ENCODE measurements at places on chromosomes 13 and 19. TPM values are rescaled to one million over a fixed set of nuclear protein-coding genes. Genes with fewer than 3 reads are reported as not detected.
A peak's percentile ranks its signal among the peaks of the same experiment; 100 is the strongest.

DNA sequence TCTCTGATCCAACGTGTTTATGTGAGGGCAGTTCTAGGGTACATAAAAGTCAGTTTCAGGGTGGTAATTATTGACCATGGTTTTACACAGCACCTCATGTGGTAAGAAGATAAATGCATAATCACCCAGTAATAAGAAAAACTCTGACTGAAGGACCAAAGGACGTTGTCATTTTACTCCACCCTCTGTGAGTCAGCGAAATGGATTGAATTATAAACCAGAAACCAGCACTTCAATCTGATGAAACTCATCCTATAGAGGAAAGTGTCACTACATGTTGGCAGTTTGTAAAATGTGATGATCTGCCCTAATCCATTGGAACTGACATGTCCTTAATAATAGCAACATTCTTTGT, 406.8 kb downstream of the KLF5 start:
- no peak for DNase-seq

DNA sequence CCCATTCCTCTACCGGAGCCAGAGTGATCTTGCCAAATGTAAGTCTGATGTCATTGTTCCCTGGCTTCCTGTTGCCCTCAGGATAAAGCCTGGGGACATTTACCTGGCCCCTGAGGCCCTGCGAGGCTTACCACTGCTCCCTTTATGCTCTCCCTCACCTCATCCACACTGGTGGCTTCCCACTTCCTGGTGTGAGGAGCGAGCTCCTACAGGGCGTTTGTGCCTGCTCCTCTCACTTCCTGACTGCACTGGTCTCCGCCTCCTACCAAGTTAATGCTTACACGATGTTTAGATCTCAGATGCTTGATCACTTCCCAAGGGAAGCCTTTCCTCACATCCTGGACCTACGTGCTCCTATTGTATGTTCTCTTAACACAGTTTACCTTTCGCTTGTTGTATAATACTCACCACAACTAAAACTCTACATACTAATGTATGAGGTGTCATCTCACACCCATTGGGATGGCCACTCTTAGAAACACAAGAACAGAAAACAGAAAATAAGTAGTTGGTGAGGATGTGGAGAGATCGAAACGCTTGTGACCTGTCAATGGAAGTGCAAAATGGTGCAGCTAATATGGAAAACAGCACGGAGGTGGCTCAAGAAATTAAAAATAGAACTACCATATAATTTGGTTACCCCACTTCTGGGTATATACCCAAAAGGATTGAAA, 177.6 kb downstream of the SHISA2 start:
- DNase-seq = no peak

GRIN2D gene
- polyA plus RNA-seq = not detected

GRCh38 chr19:51830274-51830673, 35.3 kb downstream of the FPR3 start:
- peak; percentile 22 for DNase-seq
